ENCODE measurements at places on chromosomes 4 and X.
A peak's percentile ranks its signal among the peaks of the same experiment; 100 is the strongest.

DNA sequence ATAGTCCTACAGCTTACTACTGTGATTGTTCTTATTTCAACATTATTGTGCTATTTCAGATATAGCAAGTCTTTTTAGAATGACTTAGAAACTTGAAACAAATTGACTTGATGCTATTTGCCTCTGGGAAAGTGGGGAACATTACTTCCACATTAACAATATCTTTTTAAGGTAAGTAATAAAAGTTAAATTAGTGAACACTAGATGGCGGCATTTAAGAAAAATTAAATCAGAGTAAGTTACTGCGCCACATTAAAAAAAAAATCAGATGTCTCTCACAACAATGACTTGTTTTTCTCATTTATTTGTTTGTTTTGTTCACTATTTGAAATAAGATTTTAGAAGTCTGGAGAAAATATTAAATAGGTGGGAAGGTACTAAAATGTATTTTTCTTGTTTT, 1026.9 kb upstream of the SLIT2 start:
- peak; percentile 34 for DNase-seq

DNA sequence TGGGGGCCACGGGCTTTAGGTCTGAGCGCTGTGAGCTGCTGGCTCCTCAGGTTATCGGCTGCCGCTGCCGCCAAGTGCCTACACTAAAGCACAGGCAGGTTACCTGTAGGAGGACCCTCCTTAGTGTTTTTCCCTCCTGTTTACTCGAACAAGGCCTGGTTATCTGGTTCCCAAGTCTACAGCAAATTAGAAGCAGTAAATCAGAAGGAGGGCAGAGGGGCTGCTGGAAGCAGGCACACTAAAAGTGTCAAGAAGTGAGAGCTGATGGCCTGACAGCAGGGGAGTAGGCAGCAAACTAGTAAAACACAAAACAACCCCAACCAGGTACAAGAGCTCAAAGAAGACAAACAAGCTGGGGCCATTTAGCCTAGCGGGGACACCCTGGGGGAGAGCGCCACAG, 125.0 kb upstream of the PJA1 start:
- no peak for DNase-seq

DNA sequence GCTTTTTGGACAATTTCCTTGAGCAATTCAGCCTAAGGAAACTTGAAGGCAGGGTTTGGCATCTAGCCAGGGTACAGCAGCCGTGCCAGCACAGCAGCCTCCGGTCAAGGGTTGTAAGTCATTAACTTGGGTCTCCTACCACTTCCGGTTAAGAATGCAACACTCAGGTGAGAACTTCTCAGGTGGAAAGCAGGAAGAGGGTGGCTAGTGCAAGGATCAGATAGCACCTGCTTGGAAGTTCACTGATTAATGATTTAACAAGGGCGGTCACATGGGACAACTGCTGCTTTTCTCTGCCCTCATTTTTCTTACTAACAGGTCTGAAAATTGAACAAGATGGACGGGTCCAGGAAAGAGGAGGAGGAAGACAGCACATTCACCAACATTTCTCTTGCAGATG, 30.1 kb upstream of the SCOC start:
- DNase-seq = no peak

DNA sequence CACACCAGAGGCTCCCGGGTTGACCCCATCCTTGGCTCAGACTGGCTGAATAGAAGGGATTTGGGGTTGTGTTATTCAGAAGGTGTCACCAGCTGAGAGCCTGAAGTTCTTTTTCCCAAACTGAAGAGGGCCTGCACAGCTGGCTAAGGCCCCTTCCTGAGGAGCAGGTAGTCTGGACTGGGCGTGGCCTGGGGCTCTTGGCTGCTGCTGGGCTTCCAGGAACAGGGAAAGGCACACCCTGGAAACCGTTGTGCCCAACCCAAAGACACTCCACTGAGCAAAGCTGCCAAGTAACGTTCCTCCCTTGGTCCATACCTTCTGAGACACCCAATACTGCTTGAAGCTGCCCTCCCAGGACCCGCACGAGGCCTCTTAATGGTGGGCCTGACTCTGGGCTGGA, 8.3 kb upstream of the CXCR3 start:
- DNase-seq = no peak
